A549 treated with GW870086 at 1 μM for 4 hours (cell line): ENCODE measurements at places on chromosomes 3 and 15. TPM values are rescaled to one million over a fixed set of nuclear protein-coding genes. Genes with fewer than 3 reads are reported as not detected.

COL6A5 gene
- not detected in 5 replicates for total RNA-seq

WDR93 gene
- total RNA-seq: 0.10 to 0.19 TPM (median 0.18 TPM) in 5 replicates

PROS1 gene
- total RNA-seq: 11.9 to 14.6 TPM (median 12.7 TPM) in 5 replicates

CCRL2 gene
- 0.09 to 0.15 TPM in 2 of 5 replicates, not detected in the others for total RNA-seq

ACP3 gene
- total RNA-seq: 0.03 TPM in 1 of 5 replicates, not detected in the others

DCP1A gene
- total RNA-seq: 5.5 to 7.7 TPM (median 7.1 TPM) in 5 replicates

SCN11A gene
- total RNA-seq: 0.02 TPM in 1 of 5 replicates, not detected in the others

STRIT1 gene
- total RNA-seq: not detected in 5 replicates

LXN gene
- total RNA-seq: 57.0 to 72.7 TPM (median 60.2 TPM) in 5 replicates

PCLAF gene
- 128 to 247 TPM (median 163 TPM) in 5 replicates for total RNA-seq

CFAP44 gene
- total RNA-seq: 1.3 to 2.3 TPM (median 2.0 TPM) in 5 replicates

MASP1 gene
- total RNA-seq: 0.03 to 0.28 TPM in 2 of 5 replicates, not detected in the others

TRIM42 gene
- total RNA-seq: not detected in 5 replicates

CRYGS gene
- total RNA-seq: 0.38 to 1.4 TPM (median 0.71 TPM) in 5 replicates

CA12 gene
- total RNA-seq: 187 to 225 TPM (median 211 TPM) in 5 replicates

LDHAL6B gene
- total RNA-seq: not detected in 5 replicates

SLC9C1 gene
- total RNA-seq: not detected in 5 replicates

IMPG2 gene
- total RNA-seq: not detected in 5 replicates

VGLL3 gene
- 3.2 to 8.1 TPM (median 6.2 TPM) in 5 replicates for total RNA-seq

GOLGA8R gene
- total RNA-seq: 0.15 to 0.30 TPM (median 0.17 TPM) in 5 replicates

ITGA11 gene
- 2.7 to 7.0 TPM (median 4.8 TPM) in 5 replicates for total RNA-seq

RASL12 gene
- total RNA-seq: 0.08 to 0.13 TPM (median 0.10 TPM) in 5 replicates

SLC2A2 gene
- total RNA-seq: not detected in 5 replicates

GXYLT2 gene
- total RNA-seq: 0.82 to 2.1 TPM (median 1.4 TPM) in 5 replicates

C3orf52 gene
- total RNA-seq: 10.4 to 14.0 TPM (median 11.3 TPM) in 5 replicates

CAPN3 gene
- 0.15 to 0.35 TPM (median 0.30 TPM) in 4 of 5 replicates, not detected in the other for total RNA-seq

RBP2 gene
- not detected in 5 replicates for total RNA-seq

TUSC7 gene
- total RNA-seq: not detected in 5 replicates

IQCF5 gene
- not detected in 5 replicates for total RNA-seq

WNT7A gene
- total RNA-seq: 0.06 to 0.19 TPM (median 0.07 TPM) in 5 replicates

OR5K2 gene
- total RNA-seq: not detected in 5 replicates

FGF12 gene
- total RNA-seq: 0.46 to 0.71 TPM (median 0.65 TPM) in 5 replicates

CCDC39 gene
- total RNA-seq: 0.17 TPM in 1 of 5 replicates, not detected in the others

SPATA12 gene
- total RNA-seq: 0.25 to 0.44 TPM (median 0.39 TPM) in 5 replicates

TMEM40 gene
- total RNA-seq: 0.17 to 0.90 TPM (median 0.41 TPM) in 5 replicates

RYR3 gene
- 0.01 to 0.23 TPM (median 0.03 TPM) in 4 of 5 replicates, not detected in the other for total RNA-seq

ELL3 gene
- total RNA-seq: 1.3 to 2.4 TPM (median 1.7 TPM) in 5 replicates

SUCNR1 gene
- 0.06 to 0.15 TPM (median 0.10 TPM) in 5 replicates for total RNA-seq

ISLR2 gene
- 0.07 to 0.28 TPM (median 0.26 TPM) in 5 replicates for total RNA-seq

CCDC33 gene
- total RNA-seq: 8.0 to 9.7 TPM (median 8.7 TPM) in 5 replicates

ABTB1 gene
- total RNA-seq: 12.8 to 18.1 TPM (median 16.2 TPM) in 5 replicates

ZNF860 gene
- 1.3 to 1.5 TPM (median 1.4 TPM) in 5 replicates for total RNA-seq

CAPN7 gene
- total RNA-seq: 17.7 to 28.7 TPM (median 26.3 TPM) in 5 replicates

DCLK3 gene
- total RNA-seq: not detected in 5 replicates

PLA2G4D gene
- total RNA-seq: 0.03 TPM in 1 of 5 replicates, not detected in the others

PRC1 gene
- total RNA-seq: 181 to 221 TPM (median 207 TPM) in 5 replicates

TATDN2 gene
- 33.5 to 40.4 TPM (median 37.5 TPM) in 5 replicates for total RNA-seq

GOLGA6L10 gene
- 0.33 to 0.56 TPM (median 0.50 TPM) in 5 replicates for total RNA-seq

ITIH1 gene
- not detected in 5 replicates for total RNA-seq

CFAP91 gene
- 0.11 to 0.43 TPM (median 0.31 TPM) in 4 of 5 replicates, not detected in the other for total RNA-seq

STARD5 gene
- 1.2 to 2.6 TPM (median 2.1 TPM) in 5 replicates for total RNA-seq
